ENCODE measurements at places on chromosomes 2 and 18. TPM values are rescaled to one million over a fixed set of nuclear protein-coding genes. Genes with fewer than 3 reads are reported as not detected.
A peak's percentile ranks its signal among the peaks of the same experiment; 100 is the strongest.

- peak; percentile 30 for DNase-seq
These were observed 826.9 kb upstream of the PIK3C3 start for GRCh38 chr18:41128126-41128525.

GRCh38 chr18:62500966-62501591, 21.7 kb upstream of the ZCCHC2 start:
- no peak for DNase-seq

The TUBA3E gene
- total RNA-seq = not detected

DNA sequence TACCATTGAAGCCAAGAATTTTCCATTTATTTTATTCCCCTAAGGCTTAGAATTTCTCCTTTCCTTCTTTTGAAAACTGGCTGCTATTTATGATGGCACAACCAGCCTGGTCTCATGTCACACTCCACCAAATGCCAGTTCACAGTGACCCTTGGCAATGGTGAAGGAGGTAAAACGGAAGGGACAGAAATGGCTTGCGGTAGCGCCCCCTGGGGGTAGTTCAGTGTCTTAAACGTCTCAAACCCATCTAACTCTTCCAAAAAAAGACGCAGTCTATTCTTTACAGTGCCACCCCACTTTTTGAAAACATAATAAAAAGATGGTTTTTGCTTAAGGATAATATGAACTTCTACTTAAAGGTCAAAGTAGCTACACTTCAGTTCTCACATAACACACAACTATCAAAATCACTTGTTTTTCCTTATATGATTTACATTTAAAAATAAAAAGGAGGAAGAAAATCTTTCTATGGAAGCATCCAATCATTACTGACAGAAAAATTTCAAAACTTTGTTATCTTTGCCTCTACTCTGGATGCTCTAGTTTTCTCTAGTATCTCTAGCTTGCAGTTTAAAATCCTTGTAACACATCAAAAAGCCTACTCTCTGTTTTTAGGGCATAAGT, 28.0 kb downstream of the PNO1 start:
- peak; percentile 56 for DNase-seq

GRCh38 chr2:240269886-240270285, 129.4 kb upstream of the OTOS start:
- DNase-seq = no peak

The NAT8 gene
- total RNA-seq = not detected

DNA sequence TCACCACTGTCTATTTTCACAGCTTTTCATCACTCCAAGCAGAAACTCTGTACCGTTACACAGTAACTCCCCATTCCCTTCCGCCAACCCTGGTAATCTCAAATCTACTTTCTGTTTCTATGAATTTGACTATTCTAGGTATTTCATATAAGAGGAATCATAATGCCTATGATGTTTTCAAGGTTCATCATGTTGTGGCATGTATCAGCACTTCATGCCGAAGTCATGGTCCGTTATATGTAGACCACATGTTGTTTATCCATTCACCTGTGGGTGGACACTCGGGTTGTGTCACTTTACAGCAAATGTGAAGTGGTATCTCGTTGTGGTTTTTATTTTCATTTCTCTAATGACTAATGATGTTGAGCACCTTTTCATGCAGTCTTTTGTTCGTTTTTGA, 21.6 kb downstream of the CPSF3 start:
- DNase-seq = no peak

The AQP12B gene
- not detected for total RNA-seq

DNA sequence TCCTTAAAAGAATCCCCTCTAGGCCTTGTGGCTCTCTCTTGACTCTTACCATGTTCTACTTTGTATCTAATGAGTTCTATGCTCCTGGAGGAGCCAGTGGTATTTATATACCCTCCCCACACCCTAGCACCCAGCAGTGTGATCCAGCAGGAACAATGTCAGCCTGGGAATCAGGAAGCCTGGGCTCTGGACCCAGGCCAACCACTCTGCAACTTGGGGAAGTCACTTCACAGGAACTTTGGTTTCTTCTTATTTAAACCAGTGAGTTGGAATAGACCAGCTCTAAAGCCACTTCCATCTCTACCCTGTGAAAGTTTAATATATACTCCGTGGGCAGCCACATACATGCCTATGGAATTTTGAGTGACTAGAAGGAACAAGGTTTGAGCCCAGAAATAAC, 11.6 kb upstream of the SPTBN1 start:
- DNase-seq = no peak

- no peak for DNase-seq
These were observed 7.5 kb upstream of the YPEL5 start for GRCh38 chr2:30139131-30139870.

The RNU2-63P gene
- total RNA-seq = 268 TPM

- DNase-seq = no peak
These were observed 151.2 kb downstream of the SRBD1 start for GRCh38 chr2:45459860-45460259.

The LYPD1 gene
- 0.17 TPM for total RNA-seq

The CCL20 gene
- total RNA-seq = not detected

The RPS27A gene
- 679 TPM for total RNA-seq

GRCh38 chr2:30796699-30797098, 10.5 kb downstream of the CAPN13 start:
- DNase-seq = no peak

GRCh38 chr2:9761577-9761976, 81.7 kb upstream of the TAF1B start:
- DNase-seq = no peak

GRCh38 chr2:17869128-17869527, 9.3 kb upstream of the KCNS3 start:
- peak; percentile 20 for DNase-seq

DNA sequence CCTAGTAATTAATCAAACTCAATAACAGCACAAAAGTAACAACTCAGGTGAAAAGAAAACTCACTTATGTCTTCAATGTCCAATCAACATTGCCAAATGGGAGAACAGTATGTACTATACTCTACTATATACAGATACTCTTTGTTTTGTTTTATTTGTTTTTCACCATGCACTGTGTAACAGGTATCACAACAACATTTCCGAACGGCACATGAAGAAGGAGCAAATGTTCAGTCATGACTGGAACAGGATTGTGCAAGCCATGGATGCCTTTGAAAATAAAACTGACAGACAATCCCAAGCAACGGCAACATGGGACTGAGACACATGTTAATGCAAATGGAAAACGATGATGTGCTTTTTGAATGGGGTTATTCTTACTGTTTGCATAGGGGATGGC, 334.9 kb upstream of the THUMPD2 start:
- DNase-seq = no peak

DNA sequence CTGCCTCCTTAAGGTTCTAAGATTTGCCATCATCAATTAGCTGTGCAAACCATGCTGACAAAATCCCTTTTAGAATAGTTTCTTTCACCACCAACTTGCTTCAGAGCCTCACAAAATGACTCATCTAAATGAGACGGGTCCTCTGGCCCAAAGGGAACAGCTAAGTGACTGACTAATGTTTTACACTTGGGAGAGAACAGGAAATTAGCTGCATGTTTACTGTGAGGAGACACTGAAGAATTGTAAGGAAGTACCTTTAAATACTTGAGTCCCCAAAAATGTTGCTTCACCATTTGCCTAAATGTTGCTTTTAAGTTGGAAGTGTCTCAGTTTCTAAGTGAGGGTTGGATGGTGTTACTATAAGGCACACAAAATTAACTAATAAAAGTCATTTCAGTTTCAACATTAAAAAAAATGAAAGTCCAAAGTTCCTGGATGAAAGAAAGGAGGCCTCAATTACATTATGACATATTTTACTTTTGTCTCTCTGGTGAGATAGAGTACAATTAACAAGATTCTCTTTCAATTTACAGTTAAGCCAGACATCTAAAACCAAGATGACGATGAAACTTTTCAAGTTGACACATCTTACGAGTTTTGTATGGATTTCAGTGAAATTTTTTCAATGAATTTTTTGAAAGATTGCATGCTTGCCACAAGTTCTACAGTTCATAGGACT, 229.1 kb upstream of the FN1 start:
- peak; percentile 91 for DNase-seq

- DNase-seq = peak; percentile 53
These were observed 105.4 kb upstream of the MMADHC start for GRCh38 chr2:149692961-149693396.

DNA sequence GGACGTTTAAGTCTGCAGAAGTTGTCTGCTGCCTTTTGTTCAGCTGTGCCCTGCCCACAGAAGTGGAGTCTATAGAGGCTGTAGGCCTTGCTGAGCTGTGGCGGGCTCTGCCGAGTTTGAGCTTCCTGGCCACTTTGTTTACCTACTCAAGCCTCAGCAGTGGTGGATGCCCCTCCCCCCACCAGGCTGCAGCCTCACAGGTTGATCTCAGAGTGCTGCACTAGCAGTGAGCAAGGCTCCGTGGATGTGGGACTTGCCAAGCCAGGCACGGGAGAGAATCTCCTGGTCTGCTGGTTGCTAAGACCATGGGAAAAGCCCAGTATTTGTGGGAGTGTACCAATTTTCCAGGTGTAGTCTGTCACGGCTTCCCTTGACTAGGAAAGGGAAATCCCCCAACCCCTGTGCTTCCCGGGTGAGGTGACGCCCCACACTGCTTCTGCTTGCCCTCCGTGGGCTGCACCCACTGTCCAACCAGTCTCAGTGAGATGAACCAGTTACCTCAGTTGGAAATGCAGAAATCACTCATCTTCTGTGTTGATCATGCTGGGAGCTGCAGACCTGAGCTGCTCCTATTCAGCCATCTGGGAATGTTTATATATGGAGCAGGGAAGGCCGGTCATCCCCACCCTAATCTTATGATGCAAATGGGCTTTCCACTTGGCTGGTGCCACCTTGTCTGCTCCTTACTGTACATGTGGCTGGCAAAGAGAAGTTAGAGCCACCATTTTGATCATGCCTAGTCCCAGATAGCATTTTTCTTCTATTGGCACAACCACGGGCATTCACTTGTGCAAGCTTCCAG, 156.9 kb upstream of the ITGA6 start:
- DNase-seq = no peak

GRCh38 chr2:212794471-212794870, 255.9 kb upstream of the ERBB4 start:
- DNase-seq = no peak

The TMEFF2 gene
- 0.33 TPM for total RNA-seq

GRCh38 chr18:12008842-12009580, 27.7 kb downstream of the IMPA2 start:
- DNase-seq = no peak

DNA sequence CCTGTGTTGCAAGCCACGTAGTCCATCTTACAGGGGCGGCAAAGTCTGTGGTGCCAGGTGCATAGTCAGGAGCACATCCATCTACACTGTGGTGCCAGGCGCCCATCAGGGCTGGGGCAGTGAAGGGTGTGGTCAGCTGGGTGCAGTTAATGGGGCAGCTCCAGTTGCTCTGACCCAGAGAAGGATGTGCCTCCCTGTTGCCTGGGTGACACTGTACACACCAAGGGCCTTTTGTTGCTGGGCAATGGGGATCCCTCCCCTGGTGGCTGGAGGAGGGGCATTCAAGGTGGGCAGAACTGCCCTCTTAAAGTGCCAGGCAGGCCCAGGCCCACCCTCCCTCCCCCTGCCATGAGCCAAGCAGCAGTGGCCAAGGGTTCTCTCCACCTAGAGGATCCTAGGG, 28.3 kb upstream of the IMP4 start:
- no peak for DNase-seq

The KIF1A gene
- total RNA-seq = not detected

- no peak for DNase-seq
These were observed 37.6 kb downstream of the NXPH2 start for GRCh38 chr2:138742441-138743057.

DNA sequence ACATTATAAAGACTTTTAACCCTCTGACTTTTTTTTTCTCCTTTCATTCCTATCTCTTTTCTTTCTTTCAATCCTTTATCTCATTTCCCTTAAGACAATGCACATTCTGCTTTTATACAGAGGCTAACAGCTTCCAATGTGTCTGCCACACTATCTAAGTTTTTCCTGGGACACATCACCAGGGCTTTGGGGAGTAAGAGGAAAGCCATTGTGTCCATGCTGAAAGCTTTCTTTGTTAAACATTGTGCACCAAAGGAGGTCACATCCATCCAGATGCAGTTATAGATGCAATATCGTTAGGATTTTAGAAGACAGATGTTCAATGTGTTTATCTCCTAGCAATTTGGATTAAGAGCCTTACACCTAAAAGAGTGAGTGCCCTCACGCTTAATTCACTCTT, 534.1 kb downstream of the CNTNAP5 start:
- DNase-seq = no peak

The VWC2L gene
- total RNA-seq = not detected

- no peak for DNase-seq
These were observed 487.3 kb upstream of the VWC2L start for GRCh38 chr2:213923543-213923942.

DNA sequence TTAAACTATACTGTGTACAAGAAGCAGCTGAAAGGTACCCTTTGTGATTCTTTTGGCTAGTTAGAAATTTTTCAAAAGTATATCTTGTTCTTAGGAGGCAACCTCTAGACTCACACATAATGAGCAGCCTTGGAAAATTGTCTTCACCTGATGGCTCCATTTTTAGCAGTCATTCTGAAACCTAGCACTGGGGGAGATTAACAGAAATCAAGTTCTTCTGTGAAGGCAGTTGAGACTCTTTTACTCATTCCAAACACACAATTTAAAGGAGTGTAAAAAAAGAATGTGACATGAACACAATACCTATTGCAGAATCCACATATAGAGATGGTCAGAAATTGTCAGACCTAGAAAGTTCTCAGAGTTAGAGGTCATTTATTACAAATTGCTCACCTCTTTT, 197.7 kb downstream of the UBE2E3 start:
- no peak for DNase-seq

The KIAA2012 gene
- total RNA-seq = under 0.01 TPM

- no peak for DNase-seq
These were observed 2.0 kb downstream of the VAMP8 start for GRCh38 chr2:85579266-85579935.

The FER1L5 gene
- 0.51 TPM for total RNA-seq
